Left hindlimb (tissue), 1 donor: ENCODE measurements at places on chromosomes 2 and 18.

DNA sequence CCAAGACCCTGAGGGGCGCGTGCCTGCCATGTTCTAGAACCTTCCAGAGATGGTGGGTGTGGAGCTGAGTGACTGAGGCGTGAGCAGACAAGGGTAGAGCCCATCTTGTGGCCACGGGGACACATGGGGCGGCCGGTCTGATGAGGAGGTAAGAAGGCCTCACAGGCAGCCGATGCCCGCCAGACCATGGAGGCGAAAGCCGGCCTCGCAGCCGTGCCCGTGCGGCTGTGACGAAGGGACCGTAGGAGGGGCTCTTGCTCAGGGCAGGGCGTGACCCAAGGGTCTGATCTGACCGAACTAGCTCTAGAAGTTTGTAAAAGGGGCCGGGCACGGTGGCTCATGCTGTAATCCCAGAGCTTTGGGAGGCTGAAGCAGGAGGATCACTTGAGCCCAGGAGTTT, 19.6 kb downstream of the D2HGDH start:
- DNase-seq, result no peak

GRCh38 chr2:226995625-226996041, 159.8 kb downstream of the RHBDD1 start:
- DNase-seq, result peak; percentile 73

DNA sequence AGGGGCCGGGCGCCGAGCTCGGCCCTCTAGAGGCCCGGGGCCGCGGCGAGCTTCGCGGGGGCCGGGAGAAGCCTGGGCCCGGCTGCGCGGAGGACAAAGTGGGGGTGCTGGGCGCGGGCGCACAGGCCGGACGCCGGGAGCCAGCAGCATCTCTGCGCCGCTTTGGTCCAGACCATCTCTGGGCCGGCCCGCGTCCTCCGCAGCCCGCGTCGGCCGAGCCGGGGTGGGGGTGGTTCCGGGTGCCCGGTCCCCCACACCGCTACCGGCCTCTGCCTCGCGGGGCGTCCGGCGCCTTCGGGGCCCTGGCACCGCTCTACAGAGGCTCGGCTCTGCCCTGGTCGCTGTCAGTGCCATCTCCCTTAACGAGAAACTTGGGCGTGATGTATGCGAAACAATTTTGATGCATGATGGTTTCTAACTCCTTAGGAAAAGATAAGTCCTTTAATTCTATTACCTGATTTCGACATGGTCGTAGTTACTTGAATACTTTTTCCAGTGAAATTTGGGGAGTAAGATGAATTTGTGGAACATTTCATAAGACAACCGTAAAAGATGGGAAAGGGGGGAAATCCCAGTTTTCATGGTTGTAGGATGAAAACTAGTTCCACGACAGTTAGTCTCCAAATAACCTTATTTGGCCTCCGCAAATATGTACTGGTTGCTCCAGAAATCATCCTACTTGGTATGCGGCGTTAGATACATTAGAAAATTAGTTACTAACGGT, 562 bp downstream of the TWSG1 start:
- DNase-seq, result no peak

GRCh38 chr2:181977661-181978350, 7.8 kb upstream of the PPP1R1C start:
- no peak for DNase-seq

DNA sequence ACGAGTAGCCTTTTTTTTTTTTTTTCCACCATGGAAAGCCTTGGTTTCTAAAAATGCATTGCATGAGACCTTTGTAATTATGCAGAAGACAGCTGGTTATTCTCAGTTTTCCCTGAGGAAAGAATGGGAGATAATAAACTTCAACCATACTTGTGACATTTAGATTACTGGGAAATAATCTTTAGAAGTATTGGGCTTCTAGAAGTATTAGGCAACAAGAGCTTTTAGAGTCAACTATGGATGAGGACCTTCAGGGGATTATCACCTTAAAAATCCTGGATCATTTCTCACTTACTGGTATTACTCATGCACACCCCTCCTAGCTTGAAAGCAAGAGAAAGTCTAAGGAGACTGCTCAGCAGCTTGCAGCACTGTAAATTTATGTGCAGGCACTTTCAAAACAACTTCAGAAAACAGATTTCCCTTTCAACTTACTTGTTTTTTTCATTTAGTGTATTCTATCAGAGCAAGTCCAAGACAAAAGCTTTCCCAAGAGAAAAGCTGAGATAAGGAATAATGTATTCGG, 175.9 kb downstream of the NRXN1 start:
- no peak for DNase-seq

GRCh38 chr2:61255580-61256437, 93.8 kb downstream of the C2orf74 start:
- DNase-seq, result no peak

DNA sequence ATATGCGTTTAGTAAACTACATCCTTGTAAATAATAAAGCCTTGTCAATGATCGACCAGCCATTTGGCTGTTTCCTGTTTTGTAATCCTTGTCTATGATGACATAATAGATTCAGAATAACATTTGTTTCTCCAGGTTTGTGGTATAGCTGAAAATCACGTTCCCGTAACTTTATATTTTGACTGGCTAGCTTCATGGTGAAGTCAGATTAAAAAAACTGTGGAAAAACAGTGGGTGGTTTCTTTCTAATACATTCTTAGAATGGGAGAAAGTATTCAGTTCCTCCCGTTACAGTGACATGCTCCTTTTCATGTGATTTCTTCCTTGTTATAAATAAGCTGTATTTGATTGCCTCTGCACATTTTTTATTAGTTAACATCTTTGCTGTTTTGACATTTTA, 366.9 kb downstream of the NYAP2 start:
- no peak for DNase-seq

- DNase-seq, result no peak
These were observed 207.1 kb downstream of the ZNF521 start for GRCh38 chr18:25144820-25145219.

GRCh38 chr2:233479616-233480489, 86.7 kb downstream of the USP40 start:
- DNase-seq, result no peak

DNA sequence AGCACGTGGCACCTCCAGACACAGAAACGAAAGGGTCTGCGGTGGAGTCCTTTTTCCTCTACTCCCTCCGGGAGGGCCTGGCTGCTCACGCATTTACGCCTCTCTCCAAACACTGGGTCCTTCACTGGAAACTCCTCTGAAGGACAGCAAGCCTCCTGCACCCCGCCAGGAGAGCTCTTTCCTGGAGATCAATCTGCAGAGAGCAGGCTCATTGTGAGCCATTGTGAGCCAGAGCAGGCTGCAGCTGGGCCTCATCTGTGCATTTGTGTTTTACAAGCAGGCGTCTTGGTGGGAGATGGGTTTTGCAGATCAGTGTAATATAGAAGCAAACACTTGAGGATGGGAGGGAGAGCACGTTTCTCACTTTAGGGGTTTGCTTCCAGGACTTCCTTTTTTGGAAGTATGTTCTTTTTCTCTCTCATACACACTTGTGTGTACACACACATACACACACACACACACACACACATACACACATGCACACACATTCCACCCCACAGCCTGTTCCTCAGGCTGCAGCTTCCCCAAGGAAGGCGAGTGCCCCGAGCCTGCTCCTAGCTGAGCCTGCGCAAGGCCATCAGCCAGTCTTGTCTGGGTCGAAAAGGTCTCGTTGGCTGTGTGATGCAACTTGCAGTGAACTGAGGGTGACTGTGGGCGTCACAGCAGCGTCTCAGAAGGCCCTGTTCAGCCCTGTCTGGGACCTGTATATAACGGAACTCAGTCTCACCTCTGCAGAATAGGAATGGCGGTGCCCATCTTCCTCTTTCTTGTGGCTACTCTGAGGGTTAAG, 163.5 kb downstream of the GLI2 start:
- no peak for DNase-seq

GRCh38 chr2:176854878-176855277, 357.7 kb upstream of the HNRNPA3 start:
- DNase-seq, result no peak

DNA sequence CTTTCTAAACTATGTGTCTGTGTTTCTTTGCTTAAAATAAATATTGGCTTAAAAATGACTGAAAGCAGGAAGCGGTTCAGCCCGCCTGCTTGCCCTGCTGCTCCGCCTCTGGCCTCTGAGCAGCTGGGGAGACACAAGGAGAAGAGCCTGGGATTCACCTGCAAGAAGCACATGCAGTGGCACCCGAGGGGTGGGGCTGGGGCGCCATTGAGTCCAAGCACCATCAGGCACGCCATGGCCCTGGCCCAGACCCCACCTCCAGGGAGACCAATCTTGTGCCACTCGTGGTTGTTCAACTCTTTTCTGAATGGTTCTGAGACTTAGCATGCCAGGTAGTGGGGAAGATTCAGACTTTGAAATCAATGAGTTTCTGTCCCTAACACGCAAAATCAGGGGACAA, 495.5 kb upstream of the MYT1L start:
- DNase-seq, result no peak

- no peak for DNase-seq
These were observed 10.4 kb downstream of the SLC4A3 start for GRCh38 chr2:219637842-219638185.

DNA sequence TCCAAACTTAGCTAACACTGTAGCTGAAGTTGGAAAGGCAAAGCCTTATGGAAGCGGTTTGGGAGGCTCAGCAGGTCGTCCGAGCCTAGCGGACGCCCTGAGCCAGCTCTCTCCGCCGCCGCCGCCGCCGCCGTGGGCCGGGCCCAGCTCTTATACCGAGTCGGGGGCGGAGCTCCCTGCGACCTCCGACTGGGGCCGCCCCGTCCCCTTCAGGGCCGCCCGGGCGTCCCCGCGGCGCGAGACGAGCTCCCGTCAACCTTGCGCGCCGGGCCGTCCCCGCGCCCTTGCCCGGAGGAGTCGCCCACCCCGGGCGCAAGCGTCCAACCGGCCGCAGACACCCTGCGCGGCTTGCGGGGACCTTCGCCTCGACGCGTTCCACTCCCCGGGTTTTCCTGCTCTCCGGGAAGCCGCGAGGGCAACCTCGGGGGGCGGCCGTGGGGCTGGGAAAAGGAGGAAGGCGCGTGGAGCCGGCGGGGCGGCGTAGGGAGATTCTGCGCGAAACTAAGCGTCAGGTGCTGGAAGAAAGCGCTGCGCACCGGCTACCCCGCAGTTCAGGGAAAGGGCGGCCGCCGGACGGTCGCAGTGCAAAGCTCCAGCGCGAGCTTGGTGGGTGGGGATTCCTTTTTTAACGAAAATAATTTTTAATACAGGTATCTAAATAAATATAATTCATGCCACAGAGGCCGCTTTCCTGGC, at the start of gene SLC40A1:
SLC40A1 (minus strand) TSS at position 129 of the 696 bp plus-strand sequence. CDS start 326 bp downstream, outside the sequence.
- peak; percentile 89 for DNase-seq

- DNase-seq, result no peak
These were observed 199.9 kb downstream of the BCL2 start for GRCh38 chr18:63119647-63120046.

DNA sequence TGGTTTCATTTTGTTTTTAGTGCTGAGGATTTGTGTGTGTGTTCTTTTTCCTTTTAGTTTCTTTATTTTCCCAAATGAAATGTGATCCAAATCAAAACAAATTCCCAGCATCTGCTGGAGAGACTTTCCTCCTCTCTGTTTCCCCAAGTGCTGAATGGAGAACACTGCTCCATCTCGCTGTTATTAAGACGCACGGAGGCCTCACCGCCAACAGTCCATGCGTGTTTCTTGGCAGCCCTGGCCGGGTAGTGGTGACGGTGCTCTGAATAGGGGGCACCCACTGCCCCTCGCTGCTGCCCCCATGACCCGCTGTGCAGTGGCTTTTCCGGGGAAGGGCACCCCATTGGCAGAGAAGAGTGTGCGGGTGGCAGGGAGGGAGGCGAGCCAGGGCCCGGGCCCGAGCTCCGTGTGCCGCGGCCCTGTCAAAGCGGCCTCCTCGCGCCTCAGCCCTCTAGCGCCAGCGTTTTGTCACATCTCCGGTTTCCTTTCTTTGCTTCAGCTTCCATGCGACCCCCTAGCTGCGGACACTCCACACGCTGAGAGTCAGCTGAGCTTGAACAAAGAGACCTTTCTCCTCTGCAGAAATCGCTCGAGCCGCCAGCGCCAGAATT, 473.7 kb upstream of the SALL3 start:
- DNase-seq, result peak; percentile 62

- no peak for DNase-seq
These were observed 530.7 kb downstream of the ZNF804A start for GRCh38 chr2:185128996-185129395.
